ENCODE measurements at places on chromosomes 5 and 9.
A peak's percentile ranks its signal among the peaks of the same experiment; 100 is the strongest.

- ATAC-seq: peak; percentile 46
Measured at GRCh38 chr9:21995666-21996398, 1.2 kb downstream of the CDKN2B-AS1 start.

DNA sequence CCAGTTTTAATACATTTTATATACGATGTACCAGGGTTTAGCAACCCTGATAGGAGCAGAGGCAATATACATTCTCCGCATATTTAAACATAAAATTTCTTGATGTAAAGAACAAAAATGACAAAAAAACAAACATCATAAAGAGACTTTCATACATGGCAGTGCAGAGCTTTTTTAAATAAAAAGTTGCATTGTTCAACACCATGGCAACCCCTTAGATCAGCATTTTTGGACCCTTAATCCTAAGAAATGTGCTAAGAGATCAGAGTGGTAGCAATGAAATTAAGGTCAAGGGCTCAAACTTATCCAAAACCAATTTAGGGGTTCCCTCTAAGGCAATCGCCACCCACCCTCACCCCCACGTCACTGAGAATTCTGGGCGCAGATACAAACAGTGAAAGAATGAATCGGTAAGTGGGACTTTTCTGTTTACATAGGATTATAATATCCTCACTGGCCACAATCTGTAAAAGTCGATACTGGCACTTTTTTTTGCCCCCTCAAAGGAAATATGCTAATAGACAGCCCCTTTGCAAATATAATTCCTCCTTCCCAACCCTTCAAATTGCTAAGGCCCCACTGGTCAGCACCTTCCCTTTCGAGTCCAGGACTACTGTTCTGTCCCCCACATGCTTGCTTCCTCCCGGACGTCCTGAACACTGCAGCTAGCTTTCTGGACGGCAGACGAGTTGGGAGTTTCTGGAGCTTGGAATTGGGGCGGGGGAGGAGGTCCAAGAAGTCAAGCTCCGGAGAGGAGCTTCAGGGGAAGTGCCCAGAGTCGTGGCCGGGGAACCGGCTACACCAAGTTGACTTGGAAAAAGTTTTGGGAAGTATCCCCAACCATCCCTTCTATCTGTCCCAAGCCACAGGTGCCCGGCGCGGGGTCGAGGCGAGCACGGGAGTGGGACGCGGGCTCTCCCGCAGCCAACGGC, 2.2 kb downstream of the GAS1 start:
- no peak for ATAC-seq

DNA sequence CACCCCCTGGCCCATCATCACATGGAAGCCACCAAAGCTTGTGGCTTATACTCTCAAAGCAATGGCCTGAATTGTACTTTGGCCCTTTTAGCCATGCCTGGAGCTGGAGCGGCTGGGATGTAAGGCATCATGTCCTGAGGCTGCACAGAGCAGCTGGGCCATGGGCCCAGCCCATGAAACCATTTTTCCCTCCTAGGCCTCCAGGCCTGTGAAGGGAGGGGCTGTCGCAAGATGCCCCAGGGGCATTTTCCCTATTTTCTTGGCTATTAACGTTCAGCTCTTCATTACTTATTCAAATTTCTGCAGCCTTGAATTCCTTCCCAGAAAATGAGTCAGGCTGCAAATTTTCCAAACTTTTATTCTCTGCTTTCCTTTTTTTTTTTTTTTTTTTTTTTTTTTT, 27.7 kb downstream of the FST start:
- ATAC-seq: no peak

DNA sequence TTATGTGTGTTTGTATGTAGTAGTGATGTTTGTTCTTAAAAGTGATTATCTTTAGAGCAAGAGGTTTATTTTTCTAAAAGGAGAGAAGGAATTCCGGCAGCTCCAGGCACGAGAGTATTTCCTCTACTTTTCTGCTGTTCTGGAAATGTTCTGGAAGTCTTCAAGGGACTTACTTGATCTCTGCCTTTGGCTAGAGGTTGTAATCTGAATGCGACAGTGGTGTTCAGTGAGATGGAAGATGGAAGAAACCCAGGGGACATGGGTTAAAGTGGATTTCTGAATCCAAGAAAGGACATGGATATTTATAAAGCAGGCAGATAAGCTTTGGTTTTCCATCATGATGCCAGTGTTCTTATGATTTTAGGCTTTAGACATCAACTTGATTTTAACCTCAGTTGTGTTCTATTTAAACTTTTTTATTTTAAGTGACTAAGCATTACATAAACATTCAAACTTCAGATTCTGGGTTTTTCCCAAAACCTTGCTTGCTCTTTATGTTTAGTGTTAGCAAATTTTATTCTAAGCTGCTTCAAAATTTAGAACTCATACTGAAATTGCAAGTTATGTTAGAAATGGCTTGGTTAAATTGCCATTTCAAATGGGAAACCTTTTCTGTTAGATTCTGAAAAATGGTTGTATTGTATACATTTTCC, 3.6 kb downstream of the GPR21 start:
- no peak for ATAC-seq

DNA sequence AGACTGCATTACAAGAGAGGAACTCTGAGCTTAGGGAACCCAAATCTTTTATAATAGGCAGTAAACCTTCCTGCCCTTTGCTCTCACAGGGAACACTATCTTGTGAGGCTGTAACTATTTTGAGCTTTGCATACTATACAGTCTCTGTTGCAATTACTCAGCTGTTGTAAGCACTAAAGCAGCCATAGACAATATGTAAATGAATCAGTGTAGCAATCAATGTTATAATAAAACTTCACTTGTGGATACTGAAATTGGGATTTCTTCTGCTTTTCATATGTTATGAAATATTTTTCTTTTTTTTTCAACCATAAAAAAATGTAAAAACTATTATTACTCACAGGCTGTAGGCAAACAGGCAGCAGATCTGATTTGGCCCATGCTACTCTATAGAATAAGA, 16.7 kb upstream of the UBQLN1 start:
- no peak for ATAC-seq

DNA sequence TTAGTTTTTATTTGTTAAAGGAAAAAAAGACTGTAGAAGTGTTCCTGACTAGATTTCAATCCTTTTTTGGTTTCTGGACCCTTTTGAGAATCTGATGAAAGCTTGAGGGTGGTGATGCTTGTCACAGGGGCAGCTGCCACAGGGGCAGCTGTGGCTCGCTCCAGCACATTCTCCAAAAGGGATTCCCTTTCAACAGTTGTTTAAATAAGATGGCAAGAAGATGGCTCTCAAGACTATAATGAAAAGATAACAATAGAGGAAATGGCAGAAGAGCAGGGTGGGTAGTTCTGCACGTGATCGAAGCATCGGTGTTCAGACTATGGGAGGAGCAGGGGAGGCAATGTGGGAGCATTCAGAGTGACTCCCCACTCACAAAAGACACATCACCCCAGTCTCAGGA, 46.5 kb upstream of the TNFAIP8 start:
- ATAC-seq: no peak

DNA sequence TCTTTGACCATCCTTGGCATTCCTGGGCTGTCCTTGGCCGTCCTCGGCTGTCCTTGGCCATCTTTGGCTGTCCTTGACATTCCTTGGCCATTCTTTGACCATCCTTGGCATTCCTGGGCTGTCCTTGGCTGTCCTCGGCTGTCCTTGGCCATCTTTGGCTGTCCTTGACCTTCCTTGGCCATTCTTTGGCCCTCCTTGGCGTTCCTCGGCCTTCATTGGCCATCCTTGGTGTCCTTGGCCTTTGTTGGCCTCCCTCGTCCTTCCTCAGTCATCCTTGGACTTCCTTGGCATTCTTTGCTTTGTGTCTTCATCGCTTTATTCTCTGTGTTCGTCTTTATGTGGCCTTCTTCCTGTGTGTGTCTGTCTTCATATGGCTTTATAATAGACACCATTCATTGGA, 20.7 kb downstream of the NDUFS6 start:
- ATAC-seq: no peak

DNA sequence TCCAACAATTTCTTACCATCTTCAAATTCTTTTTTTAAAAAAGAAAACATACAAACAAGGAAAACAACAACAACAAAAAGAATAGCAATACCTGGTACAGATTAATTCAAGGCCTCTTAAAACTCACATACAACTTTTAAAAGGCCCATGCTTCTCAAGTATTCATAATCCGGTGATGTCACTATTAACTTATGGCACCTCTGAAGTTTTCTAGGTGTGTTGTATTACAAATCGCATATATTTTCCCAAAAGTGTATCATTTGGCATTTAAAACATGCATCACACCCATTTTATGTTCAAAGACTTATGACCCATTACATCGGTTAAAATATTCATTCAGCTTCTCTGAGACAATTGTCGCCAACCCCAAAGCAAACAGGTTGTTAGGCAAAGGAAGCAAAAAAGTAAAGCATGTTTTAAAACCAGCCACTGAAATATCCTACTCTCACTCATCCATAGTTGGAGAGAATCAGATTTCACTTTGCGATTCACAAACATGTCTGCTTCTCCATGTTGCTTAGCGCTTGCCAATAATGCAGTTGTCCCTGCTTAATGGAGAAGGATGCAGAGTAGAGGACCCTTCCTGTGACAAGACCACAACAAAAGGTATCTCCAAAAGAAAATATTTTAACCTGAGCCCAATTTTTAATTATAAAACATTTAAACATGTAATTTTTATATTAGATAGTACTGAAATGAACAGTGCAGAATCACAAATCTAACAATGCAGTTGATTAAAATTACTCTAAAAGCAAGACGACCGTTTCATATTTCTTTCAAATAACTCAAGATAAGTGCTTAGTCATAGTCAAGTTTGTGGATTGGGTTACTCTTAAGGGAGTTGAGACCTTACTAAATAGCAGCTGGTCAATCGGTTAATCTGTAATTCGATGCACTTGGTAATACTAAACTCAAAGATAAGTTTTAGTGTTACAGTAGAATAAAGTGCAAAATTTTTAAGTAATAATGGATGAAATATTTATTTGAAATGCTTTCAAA, 1.6 kb downstream of the SKP1 start:
- ATAC-seq: no peak

DNA sequence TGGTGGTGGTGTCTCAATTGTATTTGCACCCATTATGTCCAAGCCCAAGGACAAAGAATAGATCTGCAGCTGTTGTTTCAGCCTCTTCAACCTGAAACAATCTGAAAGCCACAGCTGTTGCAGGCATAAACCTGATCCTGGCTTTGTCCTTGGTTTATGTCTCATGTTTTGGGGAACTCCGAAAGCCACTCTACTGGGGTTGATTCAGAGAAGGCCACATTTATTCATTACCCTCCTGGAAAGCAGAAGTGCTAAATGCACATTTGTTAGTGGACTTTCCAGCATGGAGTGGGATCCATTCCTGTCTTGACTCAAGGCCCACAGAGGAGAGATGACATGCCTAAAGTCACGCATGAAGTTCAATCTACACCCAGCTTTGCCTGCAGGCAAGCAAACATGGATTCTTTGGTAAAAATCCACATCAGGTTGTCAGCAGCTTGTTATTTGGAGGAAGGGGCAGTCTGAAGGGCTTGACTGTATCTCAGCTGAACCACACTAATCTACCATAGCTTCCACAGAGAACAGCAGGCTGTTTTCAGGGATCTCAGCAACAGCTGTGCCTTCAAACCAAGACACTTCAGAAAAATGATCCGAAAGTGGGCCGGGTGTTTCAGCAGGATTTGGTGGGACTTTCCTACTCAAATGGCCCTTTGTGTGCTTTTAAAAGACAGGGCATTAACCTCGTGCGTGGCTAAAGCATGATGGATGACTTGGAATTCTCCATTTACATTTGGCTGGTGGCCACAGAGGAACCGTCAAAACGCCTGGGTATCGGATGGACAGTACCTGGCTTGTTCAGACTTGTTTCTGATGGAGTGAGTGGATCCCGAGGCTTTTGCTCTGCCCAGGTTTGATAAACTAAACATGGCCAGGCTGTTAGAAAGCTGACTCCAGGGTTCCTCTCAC, 36.2 kb upstream of the ADAM19 start:
- ATAC-seq: peak; percentile 16

GRCh38 chr9:124622882-124623281, 115.7 kb upstream of the NR5A1 start:
- ATAC-seq: no peak

- ATAC-seq: no peak
Measured at GRCh38 chr5:58523956-58524355, 32.7 kb downstream of the GAPT start.

GRCh38 chr9:79682076-79682736, 110.4 kb downstream of the TLE4 start:
- no peak for ATAC-seq

- no peak for ATAC-seq
Measured at GRCh38 chr9:84101964-84102632, 121.5 kb downstream of the RMI1 start.

DNA sequence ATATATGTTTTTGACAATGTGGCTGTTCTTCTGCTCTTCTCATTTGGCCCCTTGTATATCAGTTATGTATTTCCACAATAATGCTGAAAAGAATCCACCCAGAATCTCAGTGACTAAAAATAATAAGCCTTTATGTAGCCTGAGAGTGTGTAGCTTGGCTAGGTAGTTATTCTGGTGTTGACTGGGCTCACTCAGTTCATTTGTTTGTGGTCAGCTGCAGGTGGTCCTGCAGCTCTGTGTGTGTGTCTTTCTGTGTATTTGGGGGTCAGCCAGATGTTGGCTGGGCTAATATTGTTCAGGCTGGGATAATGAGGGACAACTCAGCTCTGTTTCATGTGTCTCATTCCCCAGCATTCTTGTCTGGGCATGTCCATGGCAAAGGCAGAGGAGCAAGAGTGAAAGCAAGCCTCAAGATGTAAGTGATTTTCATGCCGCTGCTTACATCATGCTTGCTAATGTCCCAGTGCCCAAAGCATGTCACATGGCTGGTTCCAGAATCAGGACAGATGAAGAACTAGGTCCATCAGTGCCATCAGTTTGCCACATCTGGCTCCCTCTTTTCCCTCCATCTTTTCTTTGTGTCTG, 162.8 kb downstream of the KCTD16 start:
- ATAC-seq: no peak

GRCh38 chr5:119315516-119315949, 40.3 kb upstream of the TNFAIP8 start:
- ATAC-seq: no peak

GRCh38 chr9:34375901-34376595, 650 bp downstream of the MYORG start:
- peak; percentile 13 for ATAC-seq

DNA sequence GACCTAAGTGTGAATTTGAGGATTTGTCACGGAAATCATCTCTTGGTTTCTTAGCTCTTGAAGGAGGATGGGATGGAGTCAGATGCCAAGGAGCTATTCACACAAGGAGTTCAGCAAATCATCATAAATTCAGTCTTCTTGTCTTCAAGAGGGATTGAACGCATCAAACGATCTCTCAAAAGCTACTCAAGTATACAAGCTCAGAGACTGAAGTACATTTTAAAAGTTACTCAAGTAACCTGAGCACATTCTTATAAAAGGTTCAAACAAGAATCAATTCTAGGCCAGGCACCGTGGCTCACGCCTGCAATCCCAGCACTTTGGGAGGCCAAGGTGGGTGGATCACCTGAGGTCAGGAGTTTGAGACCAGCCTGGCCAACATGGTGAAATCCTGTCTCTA, 21.1 kb upstream of the GOLPH3 start:
- ATAC-seq: no peak

- no peak for ATAC-seq
Measured at GRCh38 chr9:135883410-135884089, 23.8 kb downstream of the CAMSAP1 start.

Data from gastroesophageal sphincter (tissue), 4 donors.